AG09309 (cell line): ENCODE measurements at places on chromosomes 12 and 14.
A peak's percentile ranks its signal among the peaks of the same experiment; 100 is the strongest.

DNA sequence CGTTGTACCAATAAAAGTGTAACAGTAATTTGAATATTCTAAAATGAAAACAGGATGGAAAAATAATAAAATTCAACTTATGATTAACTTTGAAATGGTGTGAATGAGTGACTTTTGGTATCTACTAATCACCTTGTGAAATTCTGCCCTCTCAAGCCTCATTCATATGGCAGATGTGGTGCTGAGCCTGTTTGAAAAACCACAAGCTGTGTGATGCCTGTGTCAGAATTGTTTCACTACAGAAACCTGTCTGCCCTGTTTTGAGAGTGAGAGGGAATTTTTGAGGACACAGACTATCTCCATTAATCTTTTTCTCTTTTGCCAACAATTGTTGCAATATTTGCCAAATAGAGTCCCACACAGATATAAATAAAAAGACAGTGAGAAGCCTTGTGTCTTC, 3.9 kb upstream of the RNU6-7 start:
- DNase-seq: no peak

DNA sequence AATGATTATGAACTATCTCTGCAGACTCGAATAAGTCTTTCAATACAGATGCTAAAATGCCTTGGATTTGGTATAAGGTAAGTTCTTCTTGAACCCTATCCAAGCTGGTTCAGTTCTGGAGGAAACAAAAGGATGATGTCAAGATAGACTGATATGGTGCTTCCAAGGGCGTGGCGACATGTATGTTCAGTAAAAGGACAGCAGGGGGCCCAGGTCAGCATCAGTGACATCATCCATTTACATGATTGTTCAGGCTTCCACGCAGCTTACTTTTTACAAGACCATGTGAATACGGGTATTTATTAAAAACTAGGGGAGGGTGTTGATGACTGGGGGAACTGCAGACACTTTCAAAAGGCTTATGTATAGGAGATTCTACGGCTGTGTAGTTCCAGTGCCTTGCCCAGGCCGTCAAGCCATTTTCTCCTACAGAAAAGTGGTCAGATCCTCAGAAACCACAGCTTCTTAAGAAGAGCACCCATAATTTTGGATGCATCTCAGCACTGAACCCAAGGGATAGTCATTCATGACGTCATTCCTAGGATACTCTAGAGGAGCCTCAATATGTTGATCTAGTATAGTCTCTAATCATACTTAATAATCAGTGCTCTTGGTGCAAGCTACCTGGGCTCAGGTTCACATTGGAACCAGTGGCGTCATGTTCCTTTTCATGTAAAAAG, 527.7 kb downstream of the FUT8 start:
- no peak for DNase-seq

- DNase-seq: no peak
Observed at GRCh38 chr12:79614730-79615129, 76.0 kb downstream of the PAWR start.

GRCh38 chr12:83826112-83826511, 1086.5 kb downstream of the SLC6A15 start:
- no peak for DNase-seq

GRCh38 chr12:29030006-29030405, 119.1 kb upstream of the FAR2 start:
- no peak for DNase-seq

GRCh38 chr12:48001505-48002413, 2.5 kb downstream of the COL2A1 start:
- no peak for DNase-seq

GRCh38 chr12:41367726-41368405, 179.7 kb downstream of the PDZRN4 start:
- DNase-seq: no peak

DNA sequence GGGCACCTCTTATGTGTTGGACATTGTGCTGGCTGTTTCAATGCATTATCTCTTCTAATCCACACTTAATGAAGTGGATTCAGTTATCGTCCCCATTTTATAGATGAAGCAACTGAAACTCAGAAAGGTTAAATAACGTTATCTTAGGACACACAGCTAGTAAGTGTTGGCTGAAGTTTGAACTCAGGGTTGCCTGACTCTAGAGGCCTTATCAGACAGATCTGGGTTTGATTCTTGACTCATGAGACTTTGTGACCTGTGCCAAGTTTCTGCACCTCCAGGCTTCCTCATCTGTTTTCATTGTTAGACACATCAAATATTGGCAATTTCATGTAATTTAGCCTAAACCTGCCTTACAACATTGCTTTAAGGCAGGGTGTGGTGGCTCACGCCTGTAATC, 18.2 kb upstream of the IRF2BPL start:
- DNase-seq: no peak

GRCh38 chr14:29734732-29735131, 192.9 kb downstream of the PRKD1 start:
- no peak for DNase-seq

- DNase-seq: no peak
Observed at GRCh38 chr12:63976902-63977395, 132.4 kb downstream of the SRGAP1 start.

GRCh38 chr14:79201564-79202207, 1009.6 kb downstream of the DIO2 start:
- DNase-seq: no peak

DNA sequence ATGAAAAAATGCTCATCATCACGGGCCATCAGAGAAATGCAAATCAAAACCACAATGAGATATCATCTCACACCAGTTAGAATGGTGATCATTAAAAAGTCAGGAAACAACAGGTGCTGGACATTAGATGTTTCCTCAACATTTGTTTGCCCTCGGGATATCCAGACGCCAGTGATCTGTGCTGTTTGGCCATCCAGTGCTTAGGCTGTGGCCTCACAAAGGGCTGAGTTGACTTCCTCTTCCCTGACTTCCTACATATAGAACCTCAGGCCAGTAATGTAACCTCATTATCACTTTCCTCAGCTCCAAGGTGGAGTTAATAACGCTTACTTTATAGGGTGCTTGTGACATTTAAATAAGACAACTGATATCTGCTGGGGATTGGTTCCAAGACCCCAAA, 51.8 kb downstream of the SLC15A5 start:
- DNase-seq: no peak

GRCh38 chr12:85468356-85469157, 188.5 kb downstream of the ALX1 start:
- peak; percentile 23 for DNase-seq

DNA sequence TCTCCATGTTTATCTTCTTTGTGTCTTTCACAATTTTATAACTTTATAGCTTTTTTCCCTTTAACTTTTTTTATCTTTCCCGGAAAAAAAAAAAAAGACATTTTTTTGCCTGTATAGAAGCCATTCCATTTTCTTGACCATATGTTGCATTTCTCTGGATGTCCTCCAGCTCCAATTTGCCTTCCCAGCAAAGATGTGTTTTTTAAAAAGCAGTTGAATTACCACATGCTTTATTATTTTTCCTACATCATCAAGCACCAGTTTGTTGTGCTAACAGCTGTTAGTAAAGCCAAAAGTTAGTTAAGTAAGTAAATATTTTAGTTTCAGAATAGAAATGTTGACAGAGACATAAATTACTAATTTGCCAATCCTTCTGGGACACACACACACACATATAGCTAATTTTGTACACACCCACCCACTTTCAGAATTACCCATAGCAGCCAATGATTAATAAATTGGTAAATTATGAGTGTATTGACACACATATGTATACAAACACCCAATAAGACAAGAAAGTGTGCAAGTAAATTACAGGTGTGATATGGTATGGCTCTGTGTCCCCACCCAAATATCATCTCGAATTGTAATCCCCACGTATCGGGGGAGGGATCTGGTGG, 118.3 kb downstream of the SLC38A6 start:
- no peak for DNase-seq

GRCh38 chr12:1322821-1323220, 271.6 kb downstream of the FBXL14 start:
- no peak for DNase-seq

DNA sequence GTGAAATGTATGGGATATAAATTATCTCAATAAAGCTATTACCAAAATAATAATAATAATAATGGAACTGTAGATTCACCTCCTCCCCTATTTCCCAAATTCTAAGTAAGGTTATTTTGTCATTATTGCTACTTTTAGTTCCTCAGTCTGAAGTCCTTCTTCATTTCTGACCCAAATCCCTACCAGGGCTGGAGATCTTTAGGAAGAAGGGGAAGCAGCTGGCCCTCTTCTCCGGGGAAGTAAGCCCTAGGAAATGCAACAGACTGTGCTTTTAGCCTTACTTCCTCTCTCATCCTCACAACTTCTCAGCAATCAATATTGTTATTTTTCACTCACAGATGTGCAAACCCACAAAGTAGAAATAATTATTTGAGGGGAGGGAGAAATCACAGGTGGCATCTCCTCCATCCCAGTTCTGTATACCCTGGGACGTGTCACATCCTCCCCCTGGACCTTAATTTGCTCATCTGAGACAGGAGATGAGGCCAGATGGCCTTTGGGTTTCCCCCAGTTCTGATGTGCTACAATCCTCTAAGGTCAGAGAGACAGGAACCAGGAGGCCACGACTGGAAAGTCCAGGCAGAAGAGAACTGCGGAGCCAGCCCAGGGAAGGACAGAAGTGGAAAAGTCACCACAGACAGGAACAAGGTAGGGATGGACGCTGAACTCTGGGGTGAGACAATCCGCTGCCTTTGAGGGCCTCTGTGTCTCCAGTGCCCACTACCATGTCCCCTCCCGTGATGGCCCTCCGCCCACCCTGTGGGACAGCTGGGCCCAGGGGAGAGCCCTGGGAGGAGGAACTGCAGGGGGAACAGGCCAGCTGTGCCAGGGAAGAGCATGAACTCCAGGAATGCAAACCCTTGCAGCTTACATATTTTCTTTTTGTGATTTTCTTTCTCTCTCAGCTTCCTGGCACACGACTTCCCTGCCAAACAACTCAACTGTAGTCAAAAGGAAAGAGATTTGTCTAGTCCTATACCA, 10.6 kb upstream of the TNFRSF1A start:
- DNase-seq: no peak

DNA sequence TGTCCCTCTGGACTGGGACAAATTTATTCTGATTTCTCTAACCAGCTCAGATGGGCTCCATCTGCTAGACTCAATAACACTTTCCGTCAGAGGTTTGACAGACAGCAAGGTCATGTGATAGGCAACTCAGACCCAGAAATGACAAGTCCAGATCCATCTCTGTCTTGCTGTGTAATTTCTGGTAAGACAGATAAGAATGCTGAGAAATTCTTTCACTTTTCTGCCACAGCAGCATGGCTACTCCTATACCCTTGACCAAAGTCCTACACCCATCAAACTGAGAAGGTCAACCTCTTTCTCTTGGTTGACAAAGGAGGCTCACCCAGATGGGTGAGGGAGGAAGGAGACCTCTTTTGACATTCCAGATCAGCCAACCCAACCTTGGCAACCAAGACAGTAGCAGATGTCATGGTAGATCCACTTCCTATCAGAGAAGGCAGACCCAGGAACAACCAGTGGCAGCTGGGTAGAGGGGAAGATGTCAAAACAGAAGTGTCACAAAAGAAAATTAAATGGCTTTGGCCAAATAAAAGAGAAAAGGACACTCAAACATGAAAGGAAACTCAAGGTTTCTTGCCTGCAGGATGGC, 36.9 kb upstream of the PRKAB1 start:
- DNase-seq: no peak

GRCh38 chr12:16763901-16764300, 157.9 kb upstream of the LMO3 start:
- DNase-seq: no peak

GRCh38 chr14:104877806-104878550, 12.9 kb downstream of the CEP170B start:
- DNase-seq: no peak

- no peak for DNase-seq
Observed at GRCh38 chr12:64716371-64716770, 42.8 kb downstream of the GNS start.

DNA sequence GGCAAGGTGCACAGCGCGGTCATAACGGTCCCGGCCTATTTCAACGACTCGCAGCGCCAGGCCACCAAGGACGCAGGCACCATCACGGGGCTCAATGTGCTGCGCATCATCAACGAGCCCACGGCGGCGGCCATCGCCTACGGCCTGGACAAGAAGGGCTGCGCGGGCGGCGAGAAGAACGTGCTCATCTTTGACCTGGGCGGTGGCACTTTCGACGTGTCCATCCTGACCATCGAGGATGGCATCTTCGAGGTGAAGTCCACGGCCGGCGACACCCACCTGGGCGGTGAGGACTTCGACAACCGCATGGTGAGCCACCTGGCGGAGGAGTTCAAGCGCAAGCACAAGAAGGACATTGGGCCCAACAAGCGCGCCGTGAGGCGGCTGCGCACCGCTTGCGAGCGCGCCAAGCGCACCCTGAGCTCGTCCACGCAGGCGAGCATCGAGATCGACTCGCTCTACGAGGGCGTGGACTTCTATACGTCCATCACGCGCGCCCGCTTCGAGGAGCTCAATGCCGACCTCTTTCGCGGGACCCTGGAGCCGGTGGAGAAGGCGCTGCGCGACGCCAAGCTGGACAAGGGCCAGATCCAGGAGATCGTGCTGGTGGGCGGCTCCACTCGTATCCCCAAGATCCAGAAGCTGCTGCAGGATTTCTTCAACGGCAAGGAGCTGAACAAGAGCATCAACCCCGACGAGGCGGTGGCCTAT, 875 bp downstream of the HSPA2 start:
- DNase-seq: no peak

DNA sequence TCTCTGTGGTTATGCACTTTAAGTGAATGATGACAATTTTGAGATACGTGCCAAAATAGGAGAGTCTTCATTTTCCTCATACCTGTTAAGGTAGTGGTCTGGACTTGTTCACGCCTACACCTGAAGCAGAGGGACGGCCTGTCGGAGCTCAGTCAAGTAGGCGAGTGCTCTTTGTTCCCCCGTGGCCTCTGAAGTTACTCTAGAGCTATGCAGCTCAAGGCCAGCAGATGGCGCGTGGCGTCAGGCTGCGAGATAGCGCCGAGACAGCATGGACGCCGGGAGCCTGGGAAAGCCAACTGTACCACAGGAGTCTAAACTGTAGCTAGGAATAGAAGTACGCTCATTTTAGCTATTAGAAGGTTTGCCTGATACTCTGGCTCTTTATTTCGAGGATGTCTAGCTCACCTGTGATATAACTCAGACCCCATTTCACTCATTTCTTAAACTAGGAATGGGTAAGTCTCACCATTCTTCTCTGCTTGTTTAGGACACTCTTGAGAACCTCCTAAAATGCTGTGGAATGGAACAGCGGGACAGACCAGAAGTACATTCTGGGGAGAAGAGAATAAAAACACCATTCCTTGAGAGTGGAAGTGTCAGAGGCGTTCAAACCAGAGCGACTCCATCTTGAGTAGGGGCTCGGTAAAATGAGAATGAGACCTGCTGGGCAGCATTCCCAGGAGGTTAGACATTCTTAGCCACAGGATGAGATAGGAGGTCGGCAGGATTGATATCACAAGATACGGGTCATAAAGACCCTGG, 267.4 kb upstream of the HMGA2 start:
- no peak for DNase-seq

- peak; percentile 40 for DNase-seq
Observed at GRCh38 chr12:42166501-42166900, 21.8 kb upstream of the GXYLT1 start.

DNA sequence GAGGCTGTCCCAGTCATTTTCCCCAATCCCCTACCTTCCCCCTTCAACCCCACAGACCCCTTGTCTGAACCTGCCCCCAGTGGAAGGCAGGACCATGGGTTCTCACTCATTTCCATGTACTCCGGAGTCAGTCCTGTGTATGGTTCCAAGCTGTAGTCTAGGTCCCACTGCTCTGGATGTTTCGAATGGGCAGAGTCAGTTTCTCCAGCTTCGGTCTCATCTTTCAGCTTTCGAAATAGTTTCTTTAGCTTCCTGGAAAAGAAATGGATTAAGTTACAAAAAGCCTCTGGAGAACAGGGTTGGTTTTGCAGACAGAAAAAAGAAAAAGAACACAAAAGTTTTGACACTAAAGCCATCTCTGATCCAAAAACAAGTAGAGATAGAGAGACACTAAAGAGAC, 167.5 kb downstream of the NTF3 start:
- DNase-seq: no peak
